Neural progenitor cell (in vitro differentiated cells): ENCODE measurements at places on chromosomes 7 and 10. TPM values are rescaled to one million over a fixed set of nuclear protein-coding genes. Genes with fewer than 3 reads are reported as not detected.

The CYP2E1 gene
- total RNA-seq, result 0.36 and 0.50 TPM in 2 replicates

DNA sequence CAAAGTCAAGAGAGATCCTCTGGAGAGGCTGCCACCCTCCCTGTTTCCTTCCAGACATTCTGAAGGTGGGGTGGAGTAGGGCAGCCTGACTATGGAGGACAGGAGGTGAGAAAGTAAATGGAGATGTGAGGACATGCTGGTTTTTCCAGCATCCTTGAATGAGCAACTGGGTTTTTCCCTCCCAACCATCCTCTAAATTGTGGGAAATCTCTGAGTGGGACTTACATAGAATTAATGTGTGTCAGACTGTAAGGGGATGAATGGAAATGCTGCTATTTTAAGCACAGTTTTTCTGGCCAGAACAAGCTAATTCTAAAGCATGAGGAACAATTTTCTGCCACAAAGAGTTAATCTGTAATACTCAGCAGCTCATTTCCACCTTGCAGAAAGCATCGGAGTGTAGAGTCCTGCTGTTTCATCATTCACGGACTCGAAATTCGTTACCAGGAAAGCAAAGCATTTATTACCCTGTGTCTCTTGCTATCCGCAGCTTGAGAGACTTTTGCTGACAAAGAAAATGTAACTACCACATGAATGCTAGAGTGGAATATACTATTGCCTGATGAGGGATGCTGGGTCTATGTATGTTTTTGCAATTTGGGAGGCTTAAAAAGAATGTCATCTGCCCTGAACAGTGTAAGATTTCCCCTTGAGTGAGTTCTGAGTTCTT lies 213.0 kb downstream of the CELF2 start:
- H3K36me3 ChIP-seq, result no peaks in the 10 kb centered on the region
- H3K4me1 ChIP-seq, result peaks cover 7% of the 10 kb centered on the region
- no peaks in the 10 kb centered on the region for H3K27me3 ChIP-seq

The RELN gene
- total RNA-seq, result 0.02 and 0.19 TPM in 2 replicates

The GTF2IRD1 gene
- 25.6 and 48.5 TPM in 2 replicates for total RNA-seq

DNA sequence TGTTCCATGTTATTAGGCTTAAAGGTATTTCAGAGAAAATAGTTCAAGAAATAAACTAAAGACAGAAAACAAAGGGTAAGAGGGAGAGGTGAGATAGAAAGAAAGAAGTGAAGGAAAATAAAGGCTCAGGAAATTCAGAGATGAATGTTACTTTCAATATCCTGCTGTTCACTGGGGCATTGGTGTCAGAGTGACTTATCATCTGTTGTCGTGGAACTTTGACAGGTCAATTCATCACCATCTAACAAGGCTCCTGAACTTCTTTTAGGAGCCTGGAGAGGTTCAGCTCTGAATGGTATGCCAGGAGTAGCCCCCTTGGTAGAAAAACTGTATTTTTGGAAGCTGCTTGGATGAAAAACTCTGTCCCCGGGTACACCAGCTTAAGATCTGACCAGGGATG lies 100.1 kb downstream of the KLF6 start:
- H3K27ac ChIP-seq, result no peak overlapping the region
- no peak overlapping the region for H3K4me3 ChIP-seq
- H3K36me3 ChIP-seq, result no peaks in the 10 kb centered on the region
- H3K4me1 ChIP-seq, result no peaks in the 10 kb centered on the region
- no peaks in the 10 kb centered on the region for H3K27me3 ChIP-seq

The AHR gene
- total RNA-seq, result 5.0 and 5.7 TPM in 2 replicates

- no peak overlapping the region for H3K27ac ChIP-seq
- no peak for DNase-seq
- no peaks in the 10 kb centered on the region for H3K36me3 ChIP-seq
- H3K27me3 ChIP-seq, result no peaks in the 10 kb centered on the region
- H3K4me3 ChIP-seq, result no peak overlapping the region
- H3K4me1 ChIP-seq, result peaks cover 7% of the 10 kb centered on the region
Observed at GRCh38 chr7:36116347-36117202, 36.5 kb upstream of the EEPD1 start.

DNA sequence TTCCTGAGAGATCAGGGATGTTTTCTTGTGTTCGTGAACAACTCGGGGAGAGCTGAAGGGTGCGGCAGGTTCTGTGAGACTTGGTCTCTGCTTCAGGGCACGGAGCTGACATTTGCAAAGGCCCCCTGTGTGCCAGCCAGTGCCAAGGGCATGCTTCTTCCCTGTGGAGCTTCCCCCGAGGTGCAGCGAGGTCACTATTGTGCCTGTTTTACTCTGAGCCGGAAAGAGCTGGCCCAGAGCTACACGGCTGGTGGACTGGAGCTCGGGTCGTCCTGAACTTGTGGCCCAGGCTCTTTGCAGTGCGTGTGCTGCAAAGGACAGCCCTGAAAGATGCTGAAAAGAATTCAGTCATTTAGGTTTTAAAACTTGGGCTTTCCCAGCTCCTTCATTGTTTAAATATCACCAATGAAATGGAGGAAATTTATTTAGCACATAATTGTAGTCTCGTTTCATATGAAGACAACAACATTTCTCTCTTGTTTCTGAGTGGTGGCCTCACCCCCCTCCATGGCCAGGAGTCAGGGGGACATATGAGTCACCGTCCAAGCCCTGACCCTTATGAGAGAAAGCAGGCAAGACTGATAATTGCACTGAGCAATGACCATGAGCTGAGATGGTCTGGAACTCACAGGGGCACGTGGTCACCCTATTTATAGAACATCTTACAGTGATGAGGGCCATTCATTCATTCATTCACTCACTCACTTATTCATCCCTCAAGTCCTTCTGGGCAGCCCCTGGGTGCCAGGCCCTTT lies 102.6 kb downstream of the PTPRE start:
- H3K27ac ChIP-seq, result no peak overlapping the region
- no peak overlapping the region for H3K4me3 ChIP-seq
- no peaks in the 10 kb centered on the region for H3K36me3 ChIP-seq
- DNase-seq, result no peak

The GBX1 gene
- total RNA-seq, result not detected in 2 replicates

The PDE6C gene
- total RNA-seq, result not detected in 2 replicates

GRCh38 chr7:151520419-151521261 lies 945 bp upstream of the RHEB start:
- DNase-seq, result no peak
- H3K27ac ChIP-seq, result no peak overlapping the region
- H3K4me3 ChIP-seq, result no peak overlapping the region
- peaks cover 10% of the 10 kb centered on the region for H3K4me1 ChIP-seq
- no peaks in the 10 kb centered on the region for H3K27me3 ChIP-seq
